ENCODE measurements at places on chromosomes 3 and 15. TPM values are rescaled to one million over a fixed set of nuclear protein-coding genes. Genes with fewer than 3 reads are reported as not detected.

- peaks cover 2% of the 10 kb centered on the region for H3K27me3 ChIP-seq
- H3K4me1 ChIP-seq: peaks cover 30% of the 10 kb centered on the region
- peaks cover 4% of the 10 kb centered on the region for H3K36me3 ChIP-seq
- no peak overlapping the region for H3K27ac ChIP-seq
Measured at GRCh38 chr3:4726549-4726948, 233.4 kb downstream of the ITPR1 start.

The SOX14 gene
- total RNA-seq: not detected

GRCh38 chr3:13767030-13767429 is 112.8 kb downstream of the WNT7A start:
- H3K4me1 ChIP-seq: no peaks in the 10 kb centered on the region
- no peak overlapping the region for H3K4me3 ChIP-seq
- no peaks in the 10 kb centered on the region for H3K27me3 ChIP-seq
- H3K36me3 ChIP-seq: no peaks in the 10 kb centered on the region
- DNase-seq: no peak
- no peak overlapping the region for H3K27ac ChIP-seq

DNA sequence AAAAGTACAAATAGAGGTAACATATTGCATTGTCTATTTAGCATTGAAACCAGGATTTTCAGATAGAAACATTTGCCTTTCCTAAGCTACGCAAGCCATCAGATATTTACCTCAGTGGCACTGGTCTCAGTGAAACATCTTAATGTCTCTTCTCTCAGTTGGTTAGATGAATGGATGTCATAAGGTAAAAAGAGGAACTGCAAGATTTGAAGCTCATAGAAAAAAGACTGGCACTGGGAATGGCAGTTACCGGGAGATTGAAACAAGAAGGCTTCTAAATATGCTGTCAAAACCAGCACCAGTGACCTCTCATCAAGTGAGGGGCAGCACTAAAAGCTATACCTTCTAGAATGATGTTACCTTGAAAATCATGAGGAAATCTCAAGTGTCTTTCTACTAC is 486.4 kb downstream of the FHIT start:
- no peak overlapping the region for H3K27ac ChIP-seq

GRCh38 chr15:88022716-88023115 is 233.8 kb downstream of the NTRK3 start:
- no peak overlapping the region for H3K4me3 ChIP-seq
- no peaks in the 10 kb centered on the region for H3K36me3 ChIP-seq
- H3K27ac ChIP-seq: no peak overlapping the region
- DNase-seq: no peak
- H3K4me1 ChIP-seq: no peaks in the 10 kb centered on the region
- H3K27me3 ChIP-seq: no peaks in the 10 kb centered on the region

DNA sequence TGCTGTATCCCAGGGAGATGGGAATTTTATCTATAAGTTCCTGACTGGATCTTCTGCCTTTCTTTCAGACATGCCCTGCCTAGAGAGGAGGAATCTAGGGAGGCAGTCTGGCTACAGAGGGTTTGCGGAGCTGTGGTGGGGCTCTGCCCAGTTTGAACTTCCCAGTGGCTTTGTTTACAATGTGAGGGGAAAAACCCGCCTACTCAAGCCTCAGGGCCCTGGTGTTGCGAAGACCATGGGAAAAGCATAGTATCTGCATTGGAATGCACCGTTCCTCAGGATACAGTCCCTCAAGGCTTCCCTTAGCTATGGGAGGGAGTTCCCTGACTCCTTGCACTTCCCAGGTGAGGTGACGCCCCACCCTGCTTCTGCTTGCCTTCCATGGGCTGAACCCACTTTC is 168.7 kb downstream of the TMEM108 start:
- no peak overlapping the region for H3K4me3 ChIP-seq
- H3K36me3 ChIP-seq: no peaks in the 10 kb centered on the region
- no peak overlapping the region for H3K27ac ChIP-seq
- H3K4me1 ChIP-seq: no peaks in the 10 kb centered on the region
- H3K27me3 ChIP-seq: peaks cover 11% of the 10 kb centered on the region
- no peak for DNase-seq

GRCh38 chr15:67521783-67522568 is 1.0 kb downstream of the C15orf61 start:
- no peak for DNase-seq
- H3K4me1 ChIP-seq: peaks cover 28% of the 10 kb centered on the region
- peak overlapping the region; percentile 93 for H3K27ac ChIP-seq
- no peaks in the 10 kb centered on the region for H3K27me3 ChIP-seq

GRCh38 chr15:90205886-90206285 is 4.8 kb downstream of the SEMA4B start:
- H3K27ac ChIP-seq: no peak overlapping the region
- no peaks in the 10 kb centered on the region for H3K27me3 ChIP-seq
- H3K36me3 ChIP-seq: peaks cover 15% of the 10 kb centered on the region
- peaks cover 24% of the 10 kb centered on the region for H3K4me1 ChIP-seq
- no peak for DNase-seq
- no peak overlapping the region for H3K4me3 ChIP-seq

- no peak overlapping the region for H3K27ac ChIP-seq
- H3K4me1 ChIP-seq: no peaks in the 10 kb centered on the region
- DNase-seq: no peak
- no peaks in the 10 kb centered on the region for H3K36me3 ChIP-seq
- H3K27me3 ChIP-seq: peaks cover 10% of the 10 kb centered on the region
- H3K4me3 ChIP-seq: no peak overlapping the region
Measured at GRCh38 chr3:109228391-109229080, 87.8 kb downstream of the DPPA2 start.

GRCh38 chr3:187810021-187810446 is 64.8 kb upstream of the BCL6 start:
- H3K27ac ChIP-seq: no peak overlapping the region
- H3K4me3 ChIP-seq: no peak overlapping the region
- no peaks in the 10 kb centered on the region for H3K36me3 ChIP-seq
- no peak for DNase-seq
- no peaks in the 10 kb centered on the region for H3K27me3 ChIP-seq
- H3K4me1 ChIP-seq: peaks cover 5% of the 10 kb centered on the region

The DNASE1L3 gene
- not detected for total RNA-seq

GRCh38 chr15:25094519-25094918 is 139.7 kb downstream of the SNRPN start:
- no peak overlapping the region for H3K27ac ChIP-seq
- no peaks in the 10 kb centered on the region for H3K27me3 ChIP-seq
- H3K4me1 ChIP-seq: no peaks in the 10 kb centered on the region
- H3K36me3 ChIP-seq: peaks cover 75% of the 10 kb centered on the region
- no peak overlapping the region for H3K4me3 ChIP-seq
- peak; percentile 69 for DNase-seq

- H3K4me3 ChIP-seq: no peak overlapping the region
- H3K4me1 ChIP-seq: no peaks in the 10 kb centered on the region
- peaks cover 25% of the 10 kb centered on the region for H3K36me3 ChIP-seq
- H3K27me3 ChIP-seq: no peaks in the 10 kb centered on the region
- no peak overlapping the region for H3K27ac ChIP-seq
Measured at GRCh38 chr3:122690096-122690495, 9.5 kb downstream of the PARP14 start.

GRCh38 chr15:29968895-29969561 is 113.7 kb upstream of the GOLGA8J start:
- no peak overlapping the region for H3K27ac ChIP-seq
- H3K4me1 ChIP-seq: peaks cover 5% of the 10 kb centered on the region
- peak overlapping the region; percentile 69 for H3K4me3 ChIP-seq
- peaks cover 5% of the 10 kb centered on the region for H3K36me3 ChIP-seq
- DNase-seq: no peak

The ZNF502 gene
- not detected for total RNA-seq

DNA sequence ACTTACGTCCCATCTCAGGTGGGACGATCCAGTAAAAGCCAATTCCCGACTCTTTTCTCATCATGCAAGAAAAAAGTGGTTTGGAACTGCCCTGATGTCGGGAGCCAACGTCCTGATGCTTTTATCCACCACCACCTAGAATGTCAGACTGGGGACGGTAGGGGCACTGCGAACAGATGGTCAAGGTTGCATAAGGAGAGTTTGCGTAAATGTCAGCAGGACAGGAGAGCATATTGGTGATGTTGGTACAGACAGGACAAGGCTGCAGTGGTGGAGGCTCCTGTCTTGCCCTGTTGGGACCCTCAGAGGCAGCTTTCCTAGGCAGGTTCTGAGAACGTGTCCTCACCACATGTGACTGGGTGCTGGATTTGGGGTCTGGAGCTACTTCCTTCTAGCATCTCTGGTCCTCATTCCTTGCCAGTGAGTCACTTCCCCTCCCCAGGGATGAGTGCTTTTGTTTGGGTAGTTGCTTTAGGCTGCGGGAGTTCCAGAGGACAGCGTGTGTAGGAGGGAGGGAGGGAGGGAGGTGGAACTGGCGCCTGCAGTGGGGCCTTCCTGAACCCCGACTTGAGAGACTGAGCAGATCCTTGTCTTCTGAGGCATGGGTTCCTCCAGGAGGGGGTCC is 21.0 kb downstream of the THSD4 start:
- no peak for DNase-seq
- H3K4me3 ChIP-seq: no peak overlapping the region
- peaks cover 14% of the 10 kb centered on the region for H3K4me1 ChIP-seq
- H3K27ac ChIP-seq: no peak overlapping the region

DNA sequence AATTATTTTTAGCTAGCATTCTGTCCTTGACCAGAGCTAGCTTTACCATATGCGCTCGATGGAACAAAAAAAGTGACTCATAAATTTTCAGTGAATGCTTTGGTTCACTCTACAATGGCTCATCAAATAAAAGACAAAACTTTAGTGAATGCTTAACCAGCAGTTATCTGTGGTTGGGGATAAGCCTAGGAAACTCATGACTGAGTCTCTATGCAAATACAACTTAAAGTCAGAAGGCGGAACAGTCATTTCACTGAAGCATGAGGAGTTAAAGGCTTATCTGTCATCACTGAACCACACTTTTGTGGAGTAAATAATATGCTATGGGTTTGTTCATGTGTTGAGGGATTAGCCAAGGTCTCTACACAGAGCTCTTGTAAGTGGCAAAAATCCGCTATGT is 308.4 kb downstream of the SQOR start:
- no peak for DNase-seq
- no peak overlapping the region for H3K27ac ChIP-seq
- H3K36me3 ChIP-seq: no peaks in the 10 kb centered on the region
- no peak overlapping the region for H3K4me3 ChIP-seq
- no peaks in the 10 kb centered on the region for H3K4me1 ChIP-seq

- H3K27me3 ChIP-seq: no peaks in the 10 kb centered on the region
- peak overlapping the region; percentile 40 for H3K27ac ChIP-seq
- no peaks in the 10 kb centered on the region for H3K36me3 ChIP-seq
- DNase-seq: no peak
- H3K4me3 ChIP-seq: no peak overlapping the region
Measured at GRCh38 chr3:170768334-170768801, 101.6 kb downstream of the RPL22L1 start.

DNA sequence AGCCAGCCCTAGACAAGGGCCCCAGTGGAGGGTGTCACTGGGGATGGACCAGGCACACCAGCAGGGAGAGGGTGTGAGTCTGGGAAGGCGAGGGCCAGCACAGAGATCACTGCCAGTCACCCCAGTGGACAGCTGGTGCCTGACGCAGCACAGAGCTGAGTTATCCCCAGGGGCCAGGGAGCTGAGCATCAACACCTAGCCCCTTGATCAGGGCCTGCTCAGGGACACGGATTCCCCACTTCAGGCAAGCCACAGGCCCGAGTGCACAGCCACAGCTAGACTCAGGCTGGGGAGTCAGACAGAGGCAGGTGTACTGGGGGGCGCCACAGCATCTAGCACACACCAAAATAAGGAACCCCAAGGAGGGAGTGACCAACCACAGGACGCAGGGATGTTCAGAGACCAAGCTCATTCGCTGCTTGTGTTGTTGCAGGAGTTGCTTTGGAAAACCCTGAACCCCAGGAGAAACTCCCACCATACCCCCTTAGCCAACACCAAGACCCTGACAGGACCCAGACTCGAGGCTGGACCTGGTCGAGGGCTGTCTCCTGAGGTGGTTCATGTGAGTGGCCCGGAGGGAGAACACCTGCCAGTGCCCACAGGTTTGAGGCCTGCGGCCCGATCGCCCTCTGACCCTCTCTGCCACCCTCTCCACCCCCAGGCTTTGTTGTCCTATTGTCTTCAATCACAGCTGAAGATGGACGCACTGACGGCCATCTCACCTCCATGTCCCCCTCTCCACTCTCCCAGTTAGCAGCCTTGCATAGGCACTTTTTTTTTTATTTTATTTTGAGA is 146.8 kb downstream of the TPRA1 start:
- peaks cover 23% of the 10 kb centered on the region for H3K27me3 ChIP-seq
- no peaks in the 10 kb centered on the region for H3K4me1 ChIP-seq
- peak; percentile 76 for DNase-seq

- H3K36me3 ChIP-seq: no peaks in the 10 kb centered on the region
- H3K27ac ChIP-seq: no peak overlapping the region
- no peak overlapping the region for H3K4me3 ChIP-seq
- DNase-seq: no peak
- no peaks in the 10 kb centered on the region for H3K4me1 ChIP-seq
- peaks cover 62% of the 10 kb centered on the region for H3K27me3 ChIP-seq
Measured at GRCh38 chr3:127525373-127525772, 65.2 kb downstream of the TPRA1 start.

The C3orf80 gene
- total RNA-seq: not detected

The SV2B gene
- not detected for total RNA-seq

GRCh38 chr15:41691471-41691870 is 31.3 kb downstream of the MGA start:
- no peak overlapping the region for H3K4me3 ChIP-seq
- peaks cover 31% of the 10 kb centered on the region for H3K4me1 ChIP-seq
- H3K27ac ChIP-seq: peak overlapping the region; percentile 66
- DNase-seq: no peak
- no peaks in the 10 kb centered on the region for H3K27me3 ChIP-seq

DNA sequence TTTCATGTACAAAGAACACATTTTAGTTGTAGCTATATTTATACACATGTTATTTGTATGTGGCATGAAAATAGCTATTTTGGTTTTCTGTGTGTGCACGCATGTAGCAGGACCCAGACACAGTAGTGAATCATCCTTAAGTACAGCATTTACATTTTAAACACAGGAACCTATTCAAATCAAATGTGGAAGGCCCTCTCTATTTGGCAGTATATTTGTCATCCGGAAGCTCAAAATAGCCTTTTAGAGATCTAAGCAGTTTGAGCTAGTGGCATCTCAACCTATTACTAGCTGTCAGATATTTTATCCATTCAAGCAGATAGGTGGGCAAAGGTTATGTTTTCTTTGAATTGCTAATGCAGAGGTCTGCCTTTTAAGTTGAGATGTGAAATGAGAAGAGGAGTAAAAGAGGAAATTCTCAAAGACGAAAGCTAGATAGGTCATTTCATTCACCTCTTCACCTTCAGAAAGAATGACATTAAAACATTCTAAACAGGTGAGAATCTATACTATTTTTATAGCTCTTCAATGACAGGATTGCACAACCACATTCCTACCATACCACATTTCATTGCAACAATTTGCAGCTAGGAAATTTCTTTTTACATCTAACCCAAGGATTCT is 46.3 kb upstream of the TIPARP start:
- H3K4me3 ChIP-seq: no peak overlapping the region
- H3K27me3 ChIP-seq: no peaks in the 10 kb centered on the region
- peaks cover 14% of the 10 kb centered on the region for H3K4me1 ChIP-seq
- no peak overlapping the region for H3K27ac ChIP-seq
- no peaks in the 10 kb centered on the region for H3K36me3 ChIP-seq
- no peak for DNase-seq

The CCDC191 gene
- total RNA-seq: 4.3 TPM

- peaks cover 5% of the 10 kb centered on the region for H3K36me3 ChIP-seq
- peaks cover 20% of the 10 kb centered on the region for H3K4me1 ChIP-seq
- no peak for DNase-seq
- H3K27me3 ChIP-seq: no peaks in the 10 kb centered on the region
- peak overlapping the region; percentile 76 for H3K27ac ChIP-seq
Measured at GRCh38 chr3:195269375-195270078, 1.4 kb downstream of the XXYLT1 start.

GRCh38 chr15:42193383-42193782 is 14.7 kb downstream of the VPS39 start:
- DNase-seq: no peak
- no peak overlapping the region for H3K27ac ChIP-seq
- H3K4me3 ChIP-seq: no peak overlapping the region
- no peaks in the 10 kb centered on the region for H3K27me3 ChIP-seq
- peaks cover 8% of the 10 kb centered on the region for H3K4me1 ChIP-seq

The FBXO40 gene
- total RNA-seq: not detected

The PTH1R gene
- total RNA-seq: 12.9 TPM

Data from osteocyte (in vitro differentiated cells).